Stimulated activated CD4-positive, alpha-beta T cell treated with anti-CD3 and anti-CD28 coated beads, Interleukin-2, amount 100 ng/mL, for 48 hours (primary cell): ENCODE measurements at places on chromosomes 3 and 15.

- no peak for DNase-seq
These were observed 117.2 kb downstream of the TJP1 start for GRCh38 chr15:29704950-29705597.

- no peak for DNase-seq
These were observed 170.5 kb upstream of the POU1F1 start for GRCh38 chr3:87446849-87447387.

DNA sequence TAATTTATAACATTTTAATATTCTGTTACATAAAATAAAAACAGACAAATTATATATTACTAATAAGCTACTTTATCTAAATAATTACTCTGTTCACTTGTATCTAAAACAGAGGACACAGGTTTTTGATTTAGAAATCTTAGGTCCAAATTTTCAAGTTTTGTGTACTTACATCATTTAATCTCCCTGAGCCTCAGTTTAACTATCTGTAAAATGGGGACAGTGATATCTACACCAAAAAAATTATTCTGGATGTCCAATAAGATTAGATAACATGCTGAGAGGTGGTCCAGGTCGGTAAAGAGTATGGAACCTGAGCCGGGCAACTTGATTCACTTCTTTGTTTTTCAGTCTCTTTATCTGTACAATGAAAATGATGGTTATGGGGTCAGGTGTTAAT, 263.8 kb upstream of the CDIN1 start:
- DNase-seq: no peak

DNA sequence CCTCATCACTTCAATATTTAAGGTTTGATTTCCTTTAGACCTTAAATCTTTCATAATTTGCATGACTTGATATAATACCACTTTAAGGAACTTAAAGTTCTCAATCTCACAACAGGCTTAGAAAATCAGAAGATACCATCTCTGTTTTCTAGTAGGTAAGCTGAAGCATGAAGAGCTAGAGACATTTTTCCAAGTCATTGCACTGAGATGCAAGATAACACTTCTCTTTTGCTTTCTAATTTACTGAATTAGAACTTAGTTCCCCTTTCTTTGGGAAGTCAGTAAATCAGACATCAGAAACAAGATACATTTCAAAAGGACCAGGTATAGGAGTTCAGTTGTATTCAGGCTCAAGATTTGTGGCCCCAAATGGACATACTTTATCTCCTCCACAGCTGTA, 79.7 kb downstream of the DZIP3 start:
- no peak for DNase-seq

GRCh38 chr15:95284492-95284891, 1046.0 kb upstream of the NR2F2 start:
- no peak for DNase-seq

- no peak for DNase-seq
These were observed 741.0 kb downstream of the MCTP2 start for GRCh38 chr15:94972314-94972713.

- DNase-seq: no peak
These were observed 3.0 kb downstream of the NAALADL2 start for GRCh38 chr3:174862101-174862500.

DNA sequence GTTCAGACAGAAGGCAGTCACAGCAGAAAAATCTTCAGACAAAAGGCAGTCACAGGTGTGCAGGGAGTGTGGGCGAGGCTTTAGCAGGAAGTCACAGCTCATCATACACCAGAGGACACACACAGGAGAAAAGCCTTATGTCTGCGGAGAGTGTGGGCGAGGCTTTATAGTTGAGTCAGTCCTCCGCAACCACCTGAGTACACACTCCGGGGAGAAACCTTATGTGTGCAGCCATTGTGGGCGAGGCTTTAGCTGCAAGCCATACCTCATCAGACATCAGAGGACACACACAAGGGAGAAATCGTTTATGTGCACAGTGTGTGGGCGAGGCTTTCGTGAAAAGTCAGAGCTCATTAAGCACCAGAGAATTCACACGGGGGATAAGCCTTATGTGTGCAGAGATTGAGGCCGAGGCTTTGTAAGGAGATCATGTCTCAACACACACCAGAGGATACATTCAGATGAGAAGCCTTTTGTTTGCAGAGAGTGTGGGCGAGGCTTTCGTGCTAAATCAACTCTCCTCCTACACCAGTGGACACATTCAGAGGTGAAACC, 27.6 kb downstream of the ZNF589 start:
- DNase-seq: peak; percentile 75

DNA sequence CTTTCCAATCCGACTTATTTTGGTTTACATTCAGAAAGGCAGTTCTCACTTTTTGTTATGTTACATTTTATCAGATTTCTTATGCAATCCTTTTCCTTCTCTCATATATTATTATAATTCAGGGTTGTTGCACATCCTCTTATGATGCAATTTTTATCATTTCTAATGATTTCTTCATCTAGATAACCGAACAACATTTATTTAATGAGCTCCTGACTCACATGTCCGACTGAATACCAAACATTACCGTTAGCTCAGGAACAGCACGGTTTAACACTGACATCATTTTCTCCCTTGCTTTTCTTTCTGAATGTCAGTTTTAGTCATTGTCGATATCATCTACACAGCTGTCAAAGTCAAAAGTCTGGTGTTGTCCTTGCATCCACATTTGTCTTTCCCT, 199.2 kb downstream of the BCHE start:
- no peak for DNase-seq

- DNase-seq: no peak
These were observed 724.9 kb downstream of the NSUN3 start for GRCh38 chr3:94787734-94788270.

DNA sequence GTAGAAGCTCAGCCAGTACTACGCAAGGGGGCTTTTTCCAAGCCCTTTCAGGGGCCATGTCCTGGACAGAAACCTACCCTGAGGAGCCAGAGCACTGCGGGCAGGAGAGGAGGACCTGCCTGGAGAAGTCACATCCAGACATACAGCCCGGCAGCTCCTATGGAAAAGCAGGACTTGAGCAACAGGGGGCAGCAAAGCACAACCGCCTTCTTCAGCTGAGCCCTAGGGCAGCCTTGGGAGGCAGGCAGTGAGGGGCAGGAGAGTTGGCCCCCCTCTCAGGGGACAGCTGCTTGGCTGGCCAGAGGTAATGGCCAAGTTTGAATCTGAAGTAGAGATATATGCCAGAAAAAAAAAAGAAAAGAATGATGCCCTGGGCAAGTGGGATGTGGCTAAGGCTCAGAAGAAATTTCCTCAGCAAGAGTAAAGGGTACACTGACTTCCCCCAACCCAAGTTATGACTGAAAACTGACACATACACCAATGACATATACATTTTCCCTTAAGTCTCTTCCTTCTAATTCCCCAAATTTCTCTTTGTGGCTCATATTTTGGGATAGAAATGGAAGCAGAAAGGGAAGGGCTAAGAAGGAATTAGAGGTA, 56.9 kb downstream of the CYP19A1 start:
- DNase-seq: peak; percentile 3
